ENCODE measurements at places on chromosomes 13 and 19.
A peak's percentile ranks its signal among the peaks of the same experiment; 100 is the strongest.

DNA sequence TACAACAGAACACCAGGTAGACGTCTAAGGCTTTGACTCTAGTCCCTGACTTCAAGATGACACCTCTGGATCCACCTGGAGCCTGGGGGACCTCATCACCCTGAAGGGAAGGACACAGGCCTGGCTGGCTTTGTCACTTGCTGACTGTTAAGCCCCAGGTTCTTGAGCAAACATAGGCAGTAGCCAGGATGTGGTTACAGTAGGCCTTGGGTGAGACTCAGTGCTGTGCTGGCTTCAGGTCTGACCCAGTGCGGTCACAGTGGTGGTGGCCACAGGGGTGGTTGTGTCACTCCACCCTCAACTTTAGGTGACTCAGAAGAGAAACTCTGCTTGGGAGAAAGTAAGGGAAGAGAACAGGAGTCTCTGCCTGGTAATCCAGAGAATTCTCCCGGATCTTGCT, 497.8 kb downstream of the UQCRFS1 start:
- DNase-seq: no peak

DNA sequence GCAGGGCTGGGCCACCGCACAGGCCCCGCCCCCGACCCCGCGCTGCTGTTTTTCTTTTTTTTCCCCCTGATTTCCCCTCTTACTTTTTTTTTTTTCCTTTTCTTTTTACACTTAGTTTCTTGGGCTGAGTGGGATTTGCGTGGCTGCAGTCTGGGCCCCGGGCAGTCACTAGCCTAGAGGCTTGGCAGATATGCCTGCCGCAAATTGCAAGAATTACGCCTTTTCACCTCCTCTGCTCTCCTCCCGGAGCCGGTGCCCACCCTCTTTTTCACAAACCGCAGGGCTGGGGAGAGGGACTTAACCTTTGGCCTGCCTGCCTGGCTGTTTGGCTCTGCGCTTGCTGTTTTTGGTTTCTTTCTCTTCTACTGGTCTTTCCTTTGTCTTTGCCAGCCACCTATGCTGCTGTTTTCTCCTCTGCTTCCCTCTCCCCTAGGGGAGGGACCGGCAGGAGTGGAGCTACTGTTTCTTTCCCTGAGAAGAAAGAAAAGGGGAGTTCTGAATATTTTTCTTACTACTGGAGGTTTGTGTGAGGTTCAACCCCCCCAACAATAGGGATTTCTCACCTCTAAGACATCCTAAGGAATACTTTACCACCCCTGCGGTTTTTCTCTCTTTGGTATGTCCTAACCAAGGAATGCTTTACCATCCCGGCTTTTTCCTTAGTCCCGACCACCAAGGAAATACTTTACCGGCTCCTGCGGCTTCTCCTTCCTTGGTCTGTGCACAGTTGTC, 11.0 kb downstream of the ZNF552 start:
- peak; percentile 55 for DNase-seq

DNA sequence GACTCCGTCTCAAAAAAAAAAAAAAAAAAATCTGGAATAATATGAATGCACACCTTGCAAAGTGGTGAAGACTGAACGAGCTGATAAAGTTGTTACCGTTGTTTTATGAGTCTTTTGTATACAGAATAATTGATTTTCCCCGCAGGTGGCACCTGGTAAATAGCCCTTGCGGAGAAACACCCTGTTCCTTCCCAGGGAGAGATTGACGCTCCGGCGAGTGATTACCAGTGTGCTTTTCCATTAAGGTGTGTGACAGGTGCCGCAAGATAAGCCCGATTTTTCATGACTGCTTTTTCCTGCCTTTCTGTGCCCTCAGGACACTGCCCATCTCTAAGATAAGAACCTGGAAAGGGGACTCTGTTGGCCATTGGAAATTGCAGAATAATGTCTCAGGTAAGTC, 943 bp downstream of the ZNF302 start:
- DNase-seq: no peak

DNA sequence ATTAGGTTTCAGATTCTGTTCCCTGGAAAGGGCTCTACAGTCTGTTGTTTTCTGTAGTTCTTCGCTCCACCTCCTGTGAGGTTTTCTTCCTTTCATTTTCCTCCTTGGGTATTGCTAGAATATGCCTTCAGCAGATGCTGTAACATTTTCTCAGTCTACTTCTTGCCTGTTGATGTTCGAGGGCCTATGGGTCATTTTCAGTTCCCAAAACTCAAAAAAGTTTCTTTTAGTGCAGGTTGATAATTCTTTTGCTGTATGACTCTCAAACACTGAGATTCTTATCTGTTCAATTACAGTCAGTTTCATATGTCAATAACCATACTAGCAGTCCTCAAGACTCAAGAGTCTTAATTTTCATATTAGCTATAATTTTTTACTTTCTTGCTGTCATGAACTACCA, 268.3 kb downstream of the RFC3 start:
- no peak for DNase-seq

DNA sequence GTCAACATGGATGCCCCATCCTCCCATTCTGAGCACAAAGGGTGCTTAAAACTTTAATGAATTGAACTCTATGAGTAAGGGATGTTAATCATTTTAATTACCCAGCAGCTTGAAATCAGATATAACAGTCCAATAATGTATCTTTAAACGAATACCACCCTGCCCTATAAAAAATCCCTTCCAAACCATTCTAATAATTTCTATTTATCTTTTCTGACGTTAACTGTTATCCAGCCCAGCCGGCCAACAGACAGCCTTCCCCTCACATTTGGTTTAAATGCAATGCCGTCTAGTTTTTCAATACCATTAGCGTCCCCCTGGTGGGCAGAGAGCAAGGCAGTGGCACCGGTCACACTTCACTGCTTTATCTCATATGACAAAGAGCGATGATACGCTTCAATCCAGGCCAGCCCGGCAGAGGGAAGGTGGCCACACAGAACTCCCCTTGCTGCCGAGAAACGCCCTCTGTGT, 402.2 kb upstream of the ZNF507 start:
- no peak for DNase-seq

- DNase-seq: no peak
These were observed 128.2 kb upstream of the ARGLU1 start for GRCh38 chr13:106696140-106696539.

- no peak for DNase-seq
These were observed 606.6 kb downstream of the LIG4 start for GRCh38 chr13:107608736-107609135.

DNA sequence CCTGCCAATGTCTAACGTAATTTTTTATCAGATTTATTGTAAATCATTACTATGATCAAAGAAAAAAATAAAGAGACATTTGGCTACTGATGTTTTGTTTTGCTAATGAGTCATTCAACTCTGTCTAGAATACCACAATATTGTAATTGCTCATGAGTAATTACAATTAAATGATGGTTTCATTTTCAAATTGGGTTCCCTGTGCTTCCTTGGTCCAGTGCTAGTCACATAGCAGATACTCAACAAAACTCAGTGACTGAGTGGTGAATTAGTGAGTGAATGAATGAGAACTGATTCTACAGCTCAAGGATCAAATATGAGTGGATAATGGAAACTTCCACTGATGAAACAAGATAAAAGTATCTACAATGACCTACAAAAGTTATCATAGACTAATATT, 304.7 kb downstream of the POU4F1 start:
- DNase-seq: no peak

- no peak for DNase-seq
These were observed 1446.8 kb downstream of the UQCRFS1 start for GRCh38 chr19:27765912-27766725.

GRCh38 chr19:29576761-29577648, 29.1 kb upstream of the POP4 start:
- peak; percentile 69 for DNase-seq

DNA sequence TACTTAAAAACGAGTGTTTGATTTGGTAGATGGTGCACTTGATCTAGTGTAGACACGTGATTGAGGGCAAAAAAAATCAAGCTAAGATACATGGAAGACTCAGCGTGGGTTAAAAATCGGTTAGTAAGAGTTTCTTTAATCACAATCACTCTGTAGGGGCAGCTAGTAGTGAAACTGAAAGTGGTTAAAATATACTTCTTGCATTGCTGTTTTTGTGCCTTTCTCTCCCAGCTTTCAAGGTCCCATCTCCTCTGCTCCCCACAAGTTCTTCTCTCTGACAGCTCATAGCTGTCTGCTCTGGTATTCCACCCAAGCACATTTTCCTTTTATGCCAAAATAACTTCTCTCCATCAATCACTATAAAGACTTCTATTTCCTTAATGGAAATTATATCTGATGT, 1089.7 kb downstream of the EFNB2 start:
- no peak for DNase-seq

DNA sequence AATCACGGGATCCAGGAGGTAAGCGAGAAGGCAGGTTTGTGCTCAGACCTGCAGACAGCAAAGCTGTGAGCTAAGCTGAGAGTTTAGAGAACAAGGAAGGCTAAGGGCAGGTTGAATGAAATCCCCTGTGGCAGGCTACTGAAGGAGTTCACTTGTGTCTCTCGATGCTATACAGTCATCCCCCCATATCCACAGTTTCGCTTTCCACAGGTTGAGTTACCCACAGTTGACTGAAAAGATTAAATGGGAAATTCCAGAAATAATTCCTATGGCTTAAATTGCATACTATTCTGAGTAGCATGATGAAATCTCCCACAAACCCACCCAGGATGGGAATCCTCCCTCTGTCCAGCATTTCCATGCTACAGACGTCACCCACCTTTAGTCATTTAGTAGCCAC, 49.6 kb downstream of the ABCC4 start:
- no peak for DNase-seq

GRCh38 chr13:98427331-98427995, 149.4 kb downstream of the STK24 start:
- no peak for DNase-seq

- DNase-seq: peak; percentile 84
These were observed 1.8 kb downstream of the HMGB1 start for GRCh38 chr13:30463787-30464495.

- DNase-seq: no peak
These were observed 870 bp downstream of the SPIB start for GRCh38 chr19:50419580-50420035.

GRCh38 chr13:114161028-114161556, 18.0 kb upstream of the CFAP97D2 start:
- no peak for DNase-seq

Data from activated CD8-positive, alpha-beta T cell treated with anti-CD3 and anti-CD28 coated beads for 36 hours (primary cell).